ENCODE measurements at places on chromosomes 12 and 14. TPM values are rescaled to one million over a fixed set of nuclear protein-coding genes. Genes with fewer than 3 reads are reported as not detected.

The C12orf57 gene
- 261 TPM for total RNA-seq

The C12orf42 gene
- not detected for total RNA-seq

The TBX5 gene
- total RNA-seq, result 23.9 TPM

The AP4S1 gene
- 8.7 TPM for total RNA-seq

The HNRNPC gene
- total RNA-seq, result 674 TPM

The SLC22A17 gene
- total RNA-seq, result 32.8 TPM

The AKAP5 gene
- total RNA-seq, result 0.89 TPM

The LRRC23 gene
- 4.3 TPM for total RNA-seq

The CMKLR1 gene
- 2.9 TPM for total RNA-seq

The IL23A gene
- not detected for total RNA-seq

The EAPP gene
- total RNA-seq, result 43.0 TPM

The RERGL gene
- 0.51 TPM for total RNA-seq

The MSI1 gene
- not detected for total RNA-seq

The C1QL4 gene
- not detected for total RNA-seq

The SLC17A8 gene
- total RNA-seq, result not detected

The IL26 gene
- not detected for total RNA-seq

The CARMIL3 gene
- not detected for total RNA-seq

The C12orf50 gene
- total RNA-seq, result not detected

The LTBP2 gene
- 441 TPM for total RNA-seq

The TPPP2 gene
- not detected for total RNA-seq

Data from GM23248 (cell line).